NCI-H2107 (cell line): ENCODE measurements at places on chromosomes 12 and 14.
A peak's percentile ranks its signal among the peaks of the same experiment; 100 is the strongest.

DNA sequence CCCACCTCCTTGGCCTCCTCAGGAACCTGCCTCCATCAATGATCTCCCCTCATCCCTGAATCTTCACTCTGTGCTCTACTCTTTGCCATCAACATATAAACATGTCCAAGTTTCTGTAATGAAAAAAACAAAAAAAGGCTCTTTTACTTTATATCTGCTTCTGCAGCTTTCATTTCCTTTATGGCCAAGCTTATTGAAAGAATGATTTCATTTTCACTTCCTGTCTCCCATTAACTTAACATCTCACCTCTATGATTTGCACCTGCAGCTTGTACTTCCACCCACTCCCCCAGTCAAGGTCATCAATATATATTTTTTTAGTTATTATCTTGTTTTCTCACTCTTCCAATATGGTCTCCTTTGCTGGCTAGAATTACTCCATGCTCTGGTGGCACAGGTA, 15.6 kb upstream of the RNU6-7 start:
- DNase-seq = no peak

- DNase-seq = no peak
Observed at GRCh38 chr12:110920324-110920910, at the start of gene MYL2. Gene MYL2 (minus strand): TSS chr12:110920579. CDS start chr12:110920529, 50 bp downstream.

- DNase-seq = no peak
Observed at GRCh38 chr12:75848431-75848925, 183.1 kb downstream of the PHLDA1 start.

DNA sequence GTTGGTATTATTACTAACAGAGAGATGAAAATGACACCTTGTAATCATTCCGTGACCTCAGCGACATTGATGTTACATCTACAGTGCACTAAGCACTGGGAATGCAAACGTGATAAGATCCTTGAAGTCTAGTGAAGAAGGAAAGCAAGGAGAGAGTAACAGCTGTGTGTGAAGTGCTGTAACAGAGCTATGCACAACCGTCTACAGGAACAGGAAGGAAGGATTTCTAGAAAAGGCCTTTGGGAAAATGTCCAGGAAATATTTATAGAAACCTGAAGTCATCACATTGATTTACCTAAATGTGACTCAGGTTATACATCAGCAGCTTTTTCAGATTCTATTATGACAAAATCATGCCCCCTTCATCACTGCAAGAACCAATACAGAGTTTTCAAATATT, 304.2 kb upstream of the AMIGO2 start:
- DNase-seq = no peak

- no peak for DNase-seq
Observed at GRCh38 chr12:57470970-57471656, 8.6 kb downstream of the ARHGAP9 start.

DNA sequence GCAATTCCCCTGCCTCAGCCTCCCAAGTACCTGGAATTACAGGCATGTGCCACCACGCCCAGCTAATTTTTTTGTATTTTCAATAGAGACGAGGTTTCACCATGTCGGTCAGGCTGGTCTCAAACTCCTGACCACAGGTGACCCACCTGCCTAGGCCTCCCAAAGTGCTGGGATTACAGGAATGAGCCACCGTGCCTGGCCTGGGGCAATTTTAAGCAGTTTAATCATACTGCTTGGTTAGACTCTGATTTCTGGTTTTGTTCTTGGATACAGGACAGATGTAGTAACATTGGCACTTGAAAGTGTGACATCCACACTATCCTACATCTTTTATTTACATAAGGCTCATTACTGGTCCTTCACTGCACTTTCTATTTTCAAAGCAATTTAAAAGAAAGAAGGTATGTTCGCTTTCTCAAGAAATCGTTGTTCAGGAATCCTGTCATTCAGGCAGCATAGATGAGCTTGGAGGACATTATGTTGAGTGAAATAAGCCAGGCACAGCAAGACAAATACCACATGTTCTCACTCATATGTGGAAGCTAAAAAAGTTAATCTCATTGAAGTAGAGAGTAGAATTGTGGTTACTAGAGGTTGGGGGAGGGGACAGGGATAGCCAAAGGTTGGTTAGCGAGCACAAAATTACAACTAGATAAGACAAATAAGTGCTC, 4.0 kb upstream of the NUAK1 start:
- no peak for DNase-seq

DNA sequence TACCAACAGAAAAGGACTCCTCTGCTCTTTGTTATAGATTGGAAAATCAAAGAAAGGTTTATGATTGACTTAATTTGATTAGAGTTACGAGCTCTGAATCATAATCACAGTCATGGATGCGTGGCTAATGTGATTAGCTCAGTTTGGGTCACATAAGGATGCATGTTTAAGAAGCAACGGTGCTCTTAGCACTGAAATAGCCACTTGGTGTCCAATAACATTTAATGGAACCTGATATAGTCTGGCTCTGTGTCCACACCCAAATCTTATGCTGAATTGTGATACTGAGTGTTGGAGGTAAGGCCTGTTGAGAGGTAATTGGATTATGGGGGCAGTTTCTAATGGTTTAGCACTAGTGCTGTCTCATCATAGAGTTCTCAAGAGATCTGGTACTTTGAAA, 501.6 kb downstream of the SLC6A15 start:
- DNase-seq = no peak

DNA sequence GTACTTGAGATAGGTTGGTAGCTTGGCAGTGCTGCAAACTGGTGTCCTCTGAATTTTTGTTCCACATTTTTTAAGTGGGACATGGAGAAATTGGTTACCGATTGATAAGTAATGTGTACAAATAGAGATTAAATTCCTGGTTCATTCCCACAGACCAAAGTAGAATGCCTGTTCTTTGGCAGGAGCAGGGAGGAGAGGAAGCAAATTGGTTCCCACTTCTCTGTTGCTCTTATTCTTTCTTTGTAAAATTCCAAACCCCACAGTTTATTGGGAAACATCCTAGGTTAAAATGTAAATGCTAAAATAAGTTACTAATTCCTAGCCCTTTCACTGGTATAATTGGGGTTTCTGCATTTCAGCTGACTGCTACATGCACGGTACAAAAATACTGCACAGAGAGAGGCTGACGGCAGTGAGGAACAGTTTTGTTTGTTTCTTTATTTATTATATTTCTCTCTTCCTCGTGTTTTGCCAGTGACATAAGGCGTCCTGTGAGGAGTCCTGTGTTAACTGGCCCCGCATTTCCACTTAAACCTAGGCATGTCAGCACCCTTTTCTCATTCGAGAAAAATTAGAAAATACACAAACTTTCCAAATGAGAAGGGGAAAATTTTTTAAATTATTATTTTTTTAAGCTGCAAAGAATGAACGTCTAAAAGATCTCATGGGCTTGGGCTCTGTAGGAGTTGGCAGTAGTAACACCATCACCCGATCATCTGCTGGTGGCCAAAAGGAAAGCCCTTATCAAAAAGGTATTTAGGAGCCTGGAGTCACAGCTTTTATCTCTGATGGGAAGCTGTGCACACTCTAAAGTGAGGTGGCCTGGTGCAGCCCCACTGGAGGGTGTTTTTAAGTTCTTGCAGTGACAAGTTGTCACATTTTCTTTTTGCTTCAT, 25.4 kb upstream of the BCL7A start:
- DNase-seq = no peak

GRCh38 chr12:118866346-118866745, 115.0 kb upstream of the SRRM4 start:
- DNase-seq = no peak

- no peak for DNase-seq
Observed at GRCh38 chr14:100142073-100143040, 17.1 kb downstream of the DEGS2 start.

DNA sequence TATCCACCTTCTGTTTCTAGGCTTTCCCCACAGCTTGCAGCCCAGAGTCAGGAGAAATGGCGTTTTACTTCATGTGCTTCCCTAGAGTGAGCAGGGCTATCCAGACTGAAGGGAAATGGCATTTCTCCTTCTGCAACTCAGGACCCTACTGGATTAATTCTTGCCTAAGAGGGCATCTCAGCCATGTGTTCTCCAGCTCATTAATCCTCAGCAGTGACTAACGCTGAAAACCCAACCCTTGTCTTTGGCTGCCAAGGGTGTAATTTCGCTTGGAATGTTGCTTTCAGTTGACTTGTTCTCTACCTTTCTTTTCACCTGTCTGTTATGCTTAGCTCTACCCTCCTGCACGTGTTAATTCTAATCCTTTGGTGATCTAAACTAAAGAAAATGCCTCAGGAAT, 21.0 kb upstream of the EMP1 start:
- DNase-seq = no peak

DNA sequence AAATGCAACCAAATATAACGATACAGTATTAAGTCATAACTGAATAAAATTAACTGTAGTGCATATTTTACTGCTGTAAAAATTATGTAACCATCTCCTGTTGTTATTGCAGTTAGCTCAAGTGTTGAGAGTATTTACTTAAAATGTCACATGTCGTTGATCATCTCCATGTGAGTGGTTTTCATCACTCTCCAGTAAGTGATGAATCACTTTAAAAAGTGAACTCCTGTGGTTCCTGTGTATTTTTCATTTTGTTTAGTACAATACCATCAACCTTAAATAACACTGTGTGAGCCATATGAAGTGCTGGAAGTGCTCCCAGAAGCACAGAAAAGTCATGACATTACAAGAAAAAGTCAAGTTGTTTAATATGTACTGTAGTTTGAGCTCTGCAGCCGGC, 104.7 kb upstream of the SLCO1B1 start:
- no peak for DNase-seq

GRCh38 chr14:76080471-76080870, 71.3 kb upstream of the GPATCH2L start:
- DNase-seq = no peak

GRCh38 chr14:32077081-32078022, at the start of gene ARHGAP5:
Gene ARHGAP5 (plus strand): TSS chr14:32077304. CDS start chr14:32090670, 13,366 bp downstream.
- DNase-seq = peak; percentile 35

DNA sequence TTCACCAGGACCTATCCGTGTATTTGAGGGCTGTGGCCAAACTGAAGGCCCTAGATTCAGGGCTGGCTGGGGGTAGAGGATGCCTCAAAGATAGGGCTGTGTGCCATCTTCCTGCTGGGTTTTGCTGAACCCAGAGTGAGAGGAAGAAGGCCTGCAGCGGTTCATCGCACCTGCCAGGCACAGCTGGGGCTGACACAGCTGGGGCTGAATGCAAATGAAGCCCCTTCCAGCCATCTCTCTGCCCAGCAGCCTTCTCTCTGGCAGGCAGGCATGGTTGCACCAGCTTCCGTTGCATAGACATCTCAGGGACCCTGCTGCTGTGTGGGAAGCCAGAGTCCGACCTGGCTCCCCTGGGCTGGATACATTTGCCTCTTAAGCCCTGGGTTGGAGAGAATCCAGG, 152.4 kb downstream of the TSPAN9 start:
- no peak for DNase-seq

- DNase-seq = no peak
Observed at GRCh38 chr14:28653521-28653920, 113.1 kb upstream of the FOXG1 start.

DNA sequence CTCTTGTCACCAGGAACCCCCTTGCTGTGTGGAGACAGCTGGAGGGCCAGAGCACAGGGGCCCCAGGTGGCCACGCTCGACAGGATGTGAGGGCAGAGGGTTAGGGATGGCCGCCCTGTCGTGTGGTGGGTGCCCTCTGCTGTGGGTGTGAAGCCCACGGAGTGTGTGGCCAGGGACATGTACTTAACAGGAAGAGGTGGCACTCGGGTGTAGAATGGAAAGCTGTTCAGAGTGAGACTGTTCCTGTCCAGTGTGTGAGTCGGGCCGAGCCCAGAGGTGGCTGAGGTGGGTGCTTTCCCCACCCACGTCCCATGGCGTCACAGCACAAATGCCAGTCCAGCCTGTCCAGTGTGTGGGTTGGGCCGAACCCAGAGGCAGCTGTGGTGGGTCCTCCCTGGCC, 47.1 kb downstream of the FBRSL1 start:
- no peak for DNase-seq

- DNase-seq = no peak
Observed at GRCh38 chr12:115468087-115468510, 784.1 kb upstream of the TBX3 start.

DNA sequence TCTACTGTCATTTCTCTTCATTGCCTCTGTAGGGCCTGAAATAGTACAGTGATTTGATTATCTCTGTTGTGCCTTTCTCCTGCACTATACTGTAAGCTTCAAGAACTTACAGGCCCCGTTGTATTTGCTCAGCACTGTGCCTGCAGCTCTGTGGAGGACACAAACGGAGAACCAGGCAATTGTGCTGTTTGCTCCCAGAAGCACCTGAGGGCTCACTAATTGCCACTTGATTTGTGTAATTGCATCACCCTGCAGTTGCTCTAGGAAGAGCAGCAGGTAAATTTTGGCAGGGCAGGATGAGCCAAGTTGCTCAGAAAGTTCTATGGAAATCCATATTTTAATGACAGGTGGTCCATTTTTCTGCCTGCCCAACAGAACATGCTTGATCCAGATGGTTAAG, 11.6 kb upstream of the KRT82 start:
- peak; percentile 63 for DNase-seq

DNA sequence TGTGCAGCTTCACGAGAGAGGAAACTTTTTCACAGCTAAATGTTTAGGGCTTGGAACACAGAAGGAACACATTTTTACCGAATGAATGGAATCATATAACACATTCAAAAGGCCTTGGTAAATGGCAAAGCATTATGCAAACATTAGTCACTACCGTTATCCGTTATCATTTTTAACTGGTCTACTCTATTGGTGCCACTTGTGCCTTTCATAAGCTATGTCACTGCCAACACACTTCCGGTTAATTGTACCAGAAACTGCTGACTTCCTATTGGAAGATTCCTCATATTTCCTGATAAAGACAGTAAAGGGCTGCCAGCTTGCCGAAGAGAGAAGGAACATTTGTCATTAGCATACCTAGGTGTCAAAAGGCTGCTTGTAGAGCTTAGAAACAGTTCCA, 169.2 kb downstream of the APAF1 start:
- no peak for DNase-seq

DNA sequence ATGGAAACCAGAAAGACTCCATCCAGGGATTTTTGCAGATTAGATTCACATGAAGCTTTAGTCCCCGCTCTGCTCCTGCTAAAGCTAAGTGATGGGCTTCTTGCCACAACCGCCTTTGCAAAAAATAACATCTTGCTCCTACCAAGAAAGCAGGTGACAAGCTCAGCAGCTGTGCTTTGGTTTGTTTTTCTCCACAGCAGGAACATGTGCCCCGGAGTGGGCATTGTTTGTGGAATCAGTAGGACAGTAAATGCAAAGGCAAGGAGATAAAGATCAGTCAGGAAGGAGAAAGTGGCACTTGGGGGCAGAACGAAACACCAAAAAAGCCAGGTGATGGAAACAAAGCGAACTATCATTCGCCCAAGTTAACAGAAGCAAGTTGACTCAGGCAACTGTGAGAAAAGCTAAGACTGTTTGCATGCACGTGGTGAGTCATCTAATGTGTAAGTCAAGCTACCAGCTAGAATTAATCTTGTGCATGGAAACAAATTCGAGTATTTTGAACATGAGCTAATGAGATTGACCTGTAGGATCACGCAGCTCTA, 165.5 kb upstream of the PLXNC1 start:
- no peak for DNase-seq

- DNase-seq = no peak
Observed at GRCh38 chr12:18165422-18165871, 75.5 kb upstream of the RERGL start.

DNA sequence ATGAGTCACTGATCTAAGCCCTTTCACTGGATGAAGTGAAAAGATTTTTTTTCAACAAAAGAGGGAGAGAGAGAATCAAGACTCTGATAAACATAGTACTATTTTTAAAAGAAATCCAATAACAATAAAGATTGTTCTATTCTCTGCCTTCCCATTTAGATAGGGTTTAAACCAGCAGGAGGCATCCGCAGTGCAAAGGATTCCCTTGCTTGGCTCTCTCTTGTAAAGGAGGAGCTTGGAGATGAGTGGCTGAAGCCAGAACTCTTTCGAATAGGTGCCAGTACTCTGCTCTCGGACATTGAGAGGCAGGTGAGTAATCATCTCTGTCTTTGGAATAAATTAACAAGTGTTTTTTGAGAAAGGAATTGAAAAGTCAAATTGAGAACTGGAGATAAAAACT, 124.9 kb downstream of the DERA start:
- no peak for DNase-seq
